Left cardiac atrium (tissue), 4 donors: ENCODE measurements at places on chromosomes 1 and 21. TPM values are rescaled to one million over a fixed set of nuclear protein-coding genes. Genes with fewer than 3 reads are reported as not detected.

DNA sequence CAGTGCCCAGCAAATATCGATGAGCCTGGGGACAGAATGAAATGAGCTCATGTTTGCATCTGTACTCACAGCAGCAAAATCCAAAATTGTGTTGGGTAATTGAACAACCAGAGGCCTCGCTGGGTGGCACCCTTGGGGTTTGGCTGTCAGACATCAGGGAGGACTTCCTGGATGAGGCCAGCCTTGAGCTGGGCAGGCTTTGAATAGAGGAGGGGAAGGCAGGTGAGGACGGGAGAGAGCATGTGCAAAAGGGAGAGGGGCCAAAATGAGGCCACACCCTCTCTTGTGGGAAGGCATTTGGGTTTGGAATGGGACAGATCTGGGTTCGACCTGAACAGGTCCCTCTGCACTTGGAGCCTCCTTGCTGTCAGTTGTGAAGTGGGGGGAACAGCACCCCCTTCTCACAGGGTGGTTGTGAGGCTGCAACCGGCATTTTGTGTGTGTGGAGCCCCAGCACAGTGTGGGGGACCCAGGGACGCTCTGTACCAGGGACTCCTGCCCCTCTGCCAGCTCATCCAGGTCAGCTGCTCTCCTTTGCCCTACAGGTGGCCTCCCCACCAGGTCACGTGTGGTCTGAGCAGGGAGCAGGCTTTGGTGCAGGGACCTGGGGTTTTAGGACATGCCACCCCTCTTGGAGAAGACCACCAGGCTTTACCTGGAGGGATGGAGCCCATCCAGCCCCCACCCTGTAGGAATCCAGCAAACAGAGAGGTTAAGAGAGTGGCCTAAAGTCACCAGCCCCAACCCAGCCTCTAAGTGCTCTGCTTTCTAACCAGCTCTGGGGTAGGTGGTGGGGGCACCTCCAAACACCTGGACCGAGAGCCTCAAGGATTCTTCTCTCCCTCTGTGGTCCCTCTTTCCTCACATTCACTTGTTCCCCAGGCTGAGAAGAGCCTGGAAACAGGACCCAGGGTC is 521.8 kb downstream of the PTPRU start:
- DNase-seq = no peak

DNA sequence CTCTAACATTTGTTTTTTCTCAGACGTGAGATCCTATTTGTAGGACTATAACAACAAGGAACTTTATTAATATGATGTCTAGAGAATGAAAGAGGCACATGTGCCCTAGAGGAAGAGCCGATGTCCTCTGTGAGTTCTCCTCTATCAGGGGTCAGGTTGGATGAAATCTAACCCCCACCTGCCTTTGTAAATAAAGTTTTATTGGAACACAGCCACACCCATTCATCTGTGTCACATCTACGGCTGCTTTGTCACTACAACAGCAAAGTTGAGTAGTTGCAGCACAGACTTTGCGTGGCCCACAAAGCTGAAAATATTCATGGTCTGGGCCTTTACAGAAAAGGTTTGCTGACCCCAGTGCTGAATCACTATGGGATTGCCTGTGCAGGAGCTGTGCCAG is 571 bp upstream of the CAPN9 start:
- no peak for DNase-seq

DNA sequence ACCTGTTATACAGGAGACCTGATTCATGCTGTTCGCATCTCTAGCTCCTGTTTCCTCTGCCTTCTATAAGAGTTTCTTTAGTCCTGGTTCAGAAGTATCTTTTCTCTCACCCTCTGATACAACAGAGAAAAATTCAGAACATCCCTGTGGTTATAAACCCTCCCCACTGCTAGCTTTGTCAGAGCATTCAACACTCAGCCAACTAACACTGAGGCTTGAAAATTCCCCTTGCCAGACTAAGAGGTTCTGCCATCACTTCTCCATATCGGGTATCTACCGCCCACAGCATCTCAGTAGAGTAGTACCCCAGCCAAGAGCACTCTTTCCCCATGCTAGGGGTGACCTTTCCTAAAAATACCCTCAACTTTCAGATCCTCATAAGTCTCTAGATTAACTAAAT is 19.6 kb upstream of the PIK3R3 start:
- no peak for DNase-seq

DLGAP3 gene
- 0.38 TPM for total RNA-seq

KRTAP10-5 gene
- not detected for total RNA-seq

GRCh38 chr1:170215072-170215885 is 69.5 kb downstream of the NTMT2 start:
- peak; percentile 43 for DNase-seq

CCDC185 gene
- not detected for total RNA-seq

- DNase-seq = no peak
Measured at GRCh38 chr1:65921446-65921845, 128.8 kb downstream of the PDE4B start.

APOBEC4 gene
- total RNA-seq = not detected

LRP8 gene
- total RNA-seq = 1.7 TPM

MPZL1 gene
- 66.7 TPM for total RNA-seq

- DNase-seq = no peak
Measured at GRCh38 chr21:42827588-42827987, 51.8 kb downstream of the WDR4 start.

DIPK1A gene
- total RNA-seq = 7.4 TPM

- no peak for DNase-seq
Measured at GRCh38 chr1:29282924-29283803, 46.8 kb downstream of the PTPRU start.

GRCh38 chr1:42876009-42876408 is 29.6 kb downstream of the ZNF691 start:
- DNase-seq = no peak

- no peak for DNase-seq
Measured at GRCh38 chr21:45071078-45071873, 3.1 kb upstream of the ADARB1 start.
